ENCODE measurements at places on chromosomes 16 and 17.
A peak's percentile ranks its signal among the peaks of the same experiment; 100 is the strongest.

DNA sequence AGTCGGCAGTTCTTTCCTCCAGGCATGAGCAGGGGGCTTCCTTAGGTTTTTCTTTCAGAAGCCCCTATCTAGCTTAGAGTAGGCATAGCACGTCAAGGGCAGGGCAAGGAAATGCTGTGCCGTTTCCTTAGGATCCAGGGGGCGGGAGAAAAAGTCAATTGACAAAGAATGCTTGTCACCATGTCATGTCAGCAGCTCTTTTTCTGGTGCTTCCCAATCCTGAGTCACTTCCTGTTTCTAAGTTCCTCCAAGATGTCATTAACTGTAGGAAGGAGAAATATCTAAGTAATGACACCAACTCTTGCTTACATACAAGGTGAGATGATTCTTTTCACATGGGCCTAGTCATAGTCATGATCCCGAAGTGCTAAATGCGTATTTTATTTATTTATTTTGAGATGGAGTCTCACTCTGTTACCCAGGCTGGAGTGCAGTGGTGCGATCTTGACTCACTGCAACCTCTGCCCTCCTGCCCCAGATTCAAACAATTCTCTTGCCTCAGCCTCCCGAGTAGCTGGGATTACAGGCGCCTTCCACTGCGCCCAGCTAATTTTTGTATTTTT, 35.2 kb downstream of the GJC1 start:
- no peak for DNase-seq

DNA sequence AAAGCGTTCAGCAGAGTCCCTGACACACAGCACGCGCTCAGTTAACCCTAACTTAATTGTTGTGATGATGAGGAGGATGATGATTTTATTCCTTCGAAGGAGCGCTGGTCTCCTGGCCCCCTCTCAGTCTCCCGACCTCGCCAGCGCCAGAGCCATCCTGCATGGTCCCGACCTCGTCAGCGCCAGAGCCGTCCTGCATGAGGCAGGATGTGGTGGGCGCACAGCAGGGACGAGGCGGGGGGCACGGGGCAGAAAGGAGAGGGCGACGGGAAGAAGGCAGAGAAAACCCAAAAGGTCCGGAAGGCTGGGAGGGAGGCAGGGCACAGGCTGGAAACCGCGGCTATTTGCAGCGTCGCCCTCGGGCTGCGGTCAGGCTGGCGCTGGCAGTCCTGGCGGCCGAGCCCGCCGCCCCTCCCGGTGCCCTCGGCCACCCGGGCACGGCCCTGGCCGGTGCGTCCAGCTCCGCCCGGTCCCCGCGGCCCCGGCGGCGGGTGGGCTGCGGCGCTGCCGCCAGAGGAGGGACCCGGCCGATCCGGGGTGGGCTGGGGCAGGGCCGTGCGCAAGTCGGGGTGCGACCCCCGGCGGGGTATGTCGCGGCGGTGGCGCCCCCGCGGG, 3.0 kb upstream of the TAC4 start:
- DNase-seq: no peak

DNA sequence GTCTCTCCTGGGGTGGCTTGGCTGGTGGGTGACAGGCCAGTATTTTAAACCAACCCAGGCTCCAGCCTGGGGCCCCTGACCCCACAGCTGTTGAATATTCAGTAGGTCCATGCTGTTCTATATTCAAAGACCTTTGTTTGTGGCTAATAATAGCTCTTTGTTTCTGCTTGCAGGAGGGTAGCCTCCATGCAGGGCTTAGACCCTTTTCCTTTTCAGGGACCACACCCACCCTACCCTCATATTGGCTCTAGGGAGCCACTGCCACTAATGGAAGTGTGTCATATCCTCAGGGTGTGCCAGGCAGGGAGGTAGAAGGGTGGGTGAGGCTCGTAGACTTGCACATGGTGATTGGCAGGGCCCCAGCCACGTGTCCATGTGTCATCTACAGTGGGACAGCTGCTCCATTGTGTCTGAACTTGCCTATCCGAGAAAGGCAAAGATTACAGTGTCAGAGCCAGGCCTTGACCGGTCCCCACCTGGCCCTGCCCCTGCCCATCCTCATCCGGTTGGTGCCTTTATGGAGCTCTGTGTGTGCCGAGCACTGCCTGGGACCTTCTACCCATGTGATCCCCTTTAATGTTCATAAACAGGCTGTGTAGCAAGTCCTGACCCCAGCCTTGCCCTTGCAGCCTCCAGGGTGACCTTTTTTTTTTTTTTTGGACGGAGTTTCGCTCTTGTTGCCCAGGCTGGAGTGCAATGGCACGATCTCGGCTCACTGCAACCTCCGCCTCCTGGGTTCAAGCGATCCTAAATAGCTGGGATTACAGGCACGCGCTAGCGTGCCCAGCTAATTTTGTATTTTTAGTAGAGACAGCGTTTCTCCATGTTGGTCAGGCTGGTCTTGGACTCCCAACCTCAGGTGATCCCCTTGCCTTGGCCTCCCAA, 22.1 kb downstream of the TMC7 start:
- DNase-seq: no peak

- no peak for DNase-seq
Observed at GRCh38 chr16:11316331-11317015, 28.8 kb upstream of the RMI2 start.

GRCh38 chr16:89034971-89035668, 58.1 kb upstream of the CBFA2T3 start:
- DNase-seq: no peak

GRCh38 chr17:60586288-60586974, 13.6 kb upstream of the PPM1D start:
- DNase-seq: no peak

GRCh38 chr17:44848257-44848795, 643 bp downstream of the HIGD1B start:
- DNase-seq: no peak

DNA sequence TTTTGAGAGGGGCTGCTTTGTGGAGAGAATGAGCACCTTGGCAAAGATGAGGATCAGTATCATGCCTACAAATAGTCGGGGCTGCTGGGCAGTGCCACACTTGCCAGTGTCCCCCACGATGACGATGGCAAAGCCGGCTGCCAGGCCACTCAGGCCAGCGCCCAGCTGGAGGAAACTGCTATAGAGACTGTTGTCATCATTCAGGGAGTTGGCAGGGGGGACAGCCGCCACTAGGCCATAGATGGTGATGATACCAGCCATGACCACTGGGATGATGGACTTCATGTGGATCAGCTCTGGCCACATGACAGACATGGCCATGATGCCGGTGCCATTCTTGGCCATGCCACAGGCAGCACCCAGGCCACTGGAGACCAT, 23.8 kb downstream of the MINK1 start:
- no peak for DNase-seq

GRCh38 chr16:54479546-54479945, 193.0 kb upstream of the IRX3 start:
- no peak for DNase-seq

- no peak for DNase-seq
Observed at GRCh38 chr17:82187500-82187899, 25.1 kb downstream of the CCDC57 start.

GRCh38 chr16:64159976-64160375, 961.9 kb downstream of the CDH11 start:
- no peak for DNase-seq

DNA sequence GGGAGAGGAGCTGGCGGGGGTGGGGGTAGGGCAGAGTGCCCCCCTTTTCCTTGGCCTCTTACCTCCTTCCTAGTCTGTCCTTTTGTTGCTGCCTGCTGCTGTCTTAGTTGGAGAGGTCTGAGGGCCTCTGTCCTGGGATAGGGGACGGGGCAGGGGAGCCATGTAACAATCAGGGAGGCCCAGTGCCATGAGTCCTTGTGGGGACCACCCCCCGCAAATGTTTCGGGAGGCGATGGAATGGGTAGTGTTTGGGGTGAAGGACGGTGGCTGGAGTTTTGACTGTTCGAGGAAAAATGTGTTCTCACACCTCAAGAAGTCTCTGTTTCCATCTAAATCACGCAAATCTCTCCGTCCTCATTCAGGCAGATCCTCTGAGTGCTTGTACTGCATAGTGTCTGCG, 99.0 kb downstream of the OR1D5 start:
- no peak for DNase-seq

DNA sequence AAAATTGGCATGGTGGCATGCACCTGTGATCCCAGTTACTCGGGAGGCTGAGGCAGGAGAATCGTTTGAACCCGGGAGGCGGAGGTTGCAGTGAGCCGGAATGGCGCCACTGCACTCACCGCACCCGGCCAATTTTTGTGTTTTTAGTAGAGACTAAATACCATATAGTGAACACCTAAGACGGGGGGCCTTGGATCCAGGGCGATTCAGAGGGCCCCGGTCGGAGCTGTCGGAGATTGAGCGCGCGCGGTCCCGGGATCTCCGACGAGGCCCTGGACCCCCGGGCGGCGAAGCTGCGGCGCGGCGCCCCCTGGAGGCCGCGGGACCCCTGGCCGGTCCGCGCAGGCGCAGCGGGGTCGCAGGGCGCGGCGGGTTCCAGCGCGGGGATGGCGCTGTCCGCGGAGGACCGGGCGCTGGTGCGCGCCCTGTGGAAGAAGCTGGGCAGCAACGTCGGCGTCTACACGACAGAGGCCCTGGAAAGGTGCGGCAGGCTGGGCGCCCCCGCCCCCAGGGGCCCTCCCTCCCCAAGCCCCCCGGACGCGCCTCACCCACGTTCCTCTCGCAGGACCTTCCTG, at the start of gene HBQ1:
TSS of gene HBQ1 (plus strand) at position 359 of the 575 bp plus-strand sequence. CDS start at position 387, 28 bp downstream.
- peak; percentile 72 for DNase-seq

- DNase-seq: no peak
Observed at GRCh38 chr17:2688351-2689342, 22.9 kb downstream of the CLUH start.

DNA sequence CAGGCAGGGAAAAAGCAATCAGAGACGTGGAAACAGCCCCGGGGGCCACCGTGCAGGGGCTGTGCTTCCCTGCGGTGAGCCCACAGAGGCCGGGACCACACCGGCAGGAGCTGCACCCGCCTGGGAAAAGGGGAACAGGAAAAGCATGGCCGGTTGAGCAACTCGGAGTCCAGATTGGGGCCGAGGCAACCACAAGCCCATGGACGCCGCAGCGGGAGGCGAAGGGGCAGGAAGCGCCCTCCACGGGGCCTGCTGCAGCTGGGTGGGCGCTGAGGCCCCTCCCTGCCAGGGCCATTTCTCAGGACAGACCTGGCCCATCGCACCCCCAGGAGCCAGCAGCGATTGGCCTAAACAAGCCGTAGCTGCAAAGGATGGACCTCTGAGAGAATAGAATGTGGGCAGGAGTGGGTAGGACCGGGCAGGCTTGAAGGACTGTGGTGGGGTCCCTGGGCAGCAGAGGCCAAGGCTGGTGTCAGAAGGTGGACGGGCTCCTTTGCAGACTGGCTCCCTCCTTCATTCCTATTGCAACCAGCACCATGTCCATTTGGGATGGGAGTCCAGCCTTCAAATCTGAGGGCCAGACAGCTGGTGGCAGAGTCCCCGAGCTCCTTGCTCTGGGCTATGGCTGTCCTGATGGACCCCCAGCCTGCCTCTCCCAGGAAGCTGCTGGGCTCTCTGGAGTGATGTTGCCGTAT, 30.4 kb downstream of the COX4I1 start:
- DNase-seq: no peak

- no peak for DNase-seq
Observed at GRCh38 chr17:39736319-39737165, 1.2 kb upstream of the GRB7 start.

Data from germinal center (tissue), 1 donor.